Transverse colon (tissue), 4 donors: ENCODE measurements at places on chromosomes 5 and 9.

GRCh38 chr9:137851516-137852267, 25.9 kb upstream of the CACNA1B start:
- no peak for DNase-seq

DNA sequence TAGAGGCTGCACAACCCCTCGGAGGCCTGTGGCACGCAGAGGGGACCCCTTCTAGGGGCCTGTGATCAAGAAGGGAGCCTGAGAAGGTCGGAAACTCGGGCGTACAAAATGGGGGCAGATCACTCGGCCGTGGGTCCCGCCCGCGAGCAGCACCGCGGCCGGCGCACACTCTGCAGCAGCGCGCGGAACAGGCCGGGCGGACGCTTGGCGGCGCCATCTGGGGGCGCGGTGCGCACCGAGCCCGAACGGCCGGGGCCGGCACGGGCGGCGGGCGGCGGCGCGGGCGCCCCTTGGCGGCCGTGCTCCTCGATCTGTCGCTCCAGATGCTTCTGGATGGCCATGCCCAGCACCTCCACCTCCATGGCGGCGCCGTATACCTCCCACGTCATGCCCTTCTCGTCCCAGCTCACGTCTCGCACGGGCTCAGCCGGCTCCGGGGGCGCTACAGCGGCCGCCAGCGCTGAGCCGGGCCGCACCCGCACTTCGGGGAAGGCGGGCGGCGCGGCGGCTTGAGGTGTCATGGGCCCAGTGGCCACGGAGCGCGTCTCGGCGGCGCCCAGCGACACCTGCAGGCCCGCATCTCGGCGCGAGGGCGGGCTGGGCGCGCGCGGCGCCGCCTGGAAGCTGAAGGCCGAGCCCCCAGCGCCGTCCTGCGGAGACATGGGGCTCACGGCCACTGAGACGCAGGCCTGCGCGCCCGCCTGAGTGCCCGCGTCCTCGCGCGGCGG, 13.1 kb downstream of the GPRIN1 start:
- DNase-seq: peak; percentile 65

GRCh38 chr9:128011071-128011817, 30.5 kb upstream of the EEIG1 start:
- peak; percentile 22 for DNase-seq

DNA sequence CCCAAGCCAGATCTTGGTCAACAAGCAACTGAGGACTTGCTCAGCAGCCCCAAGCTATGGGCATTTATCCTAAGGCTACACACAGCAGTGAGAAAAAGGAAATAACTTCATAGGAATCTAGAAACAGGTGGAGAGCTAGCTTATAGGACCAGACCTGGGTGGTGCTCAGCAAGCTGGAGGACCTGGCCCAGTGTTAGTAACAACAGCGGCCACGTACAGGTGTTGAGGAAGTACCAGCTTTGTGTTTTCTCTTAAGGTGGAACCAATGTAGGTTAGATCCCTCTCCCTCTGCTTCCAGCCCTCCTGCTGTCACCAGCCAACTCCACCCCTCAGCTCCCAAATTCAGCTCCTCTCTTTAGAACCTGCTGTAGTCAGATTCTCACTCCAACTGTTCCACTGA, 43.4 kb downstream of the IRF1 start:
- no peak for DNase-seq

DNA sequence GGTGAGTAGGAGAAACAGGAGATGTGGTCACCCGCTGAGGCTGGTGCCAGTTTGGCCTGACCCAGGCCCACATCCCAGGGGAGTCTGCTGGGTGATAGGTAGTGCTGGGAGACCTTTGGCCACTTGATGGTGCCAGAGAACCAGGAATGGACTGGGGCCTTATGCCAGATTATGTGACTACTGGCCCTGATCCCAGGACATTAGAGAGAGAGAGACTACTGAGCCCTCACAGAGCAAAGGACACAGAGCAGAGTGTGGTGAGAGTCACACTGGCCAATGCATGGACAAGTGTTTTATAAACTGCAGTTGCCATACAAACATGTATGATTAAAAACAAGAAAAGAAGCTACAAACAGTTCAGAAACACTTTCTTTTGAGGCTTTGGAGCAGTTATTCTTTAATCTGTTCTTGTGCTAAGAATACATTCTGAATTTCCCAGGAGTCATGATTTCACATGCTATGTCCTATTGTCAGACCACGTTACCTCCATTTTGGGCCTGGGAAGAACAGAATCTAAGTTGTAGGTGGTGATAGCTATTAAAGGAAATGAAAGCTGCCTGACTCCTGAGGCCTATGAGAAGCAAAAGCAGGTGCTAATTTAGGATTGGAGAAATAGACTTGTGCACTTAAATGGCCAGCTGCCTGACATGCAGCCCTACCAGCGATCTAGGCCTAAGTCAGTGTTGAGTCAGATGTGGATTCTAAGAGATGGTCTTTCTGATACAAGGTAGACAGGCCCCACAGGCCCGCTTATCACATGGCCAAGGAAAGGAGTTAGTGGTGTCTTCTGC, 32.6 kb upstream of the TMOD1 start:
- peak; percentile 75 for DNase-seq

DNA sequence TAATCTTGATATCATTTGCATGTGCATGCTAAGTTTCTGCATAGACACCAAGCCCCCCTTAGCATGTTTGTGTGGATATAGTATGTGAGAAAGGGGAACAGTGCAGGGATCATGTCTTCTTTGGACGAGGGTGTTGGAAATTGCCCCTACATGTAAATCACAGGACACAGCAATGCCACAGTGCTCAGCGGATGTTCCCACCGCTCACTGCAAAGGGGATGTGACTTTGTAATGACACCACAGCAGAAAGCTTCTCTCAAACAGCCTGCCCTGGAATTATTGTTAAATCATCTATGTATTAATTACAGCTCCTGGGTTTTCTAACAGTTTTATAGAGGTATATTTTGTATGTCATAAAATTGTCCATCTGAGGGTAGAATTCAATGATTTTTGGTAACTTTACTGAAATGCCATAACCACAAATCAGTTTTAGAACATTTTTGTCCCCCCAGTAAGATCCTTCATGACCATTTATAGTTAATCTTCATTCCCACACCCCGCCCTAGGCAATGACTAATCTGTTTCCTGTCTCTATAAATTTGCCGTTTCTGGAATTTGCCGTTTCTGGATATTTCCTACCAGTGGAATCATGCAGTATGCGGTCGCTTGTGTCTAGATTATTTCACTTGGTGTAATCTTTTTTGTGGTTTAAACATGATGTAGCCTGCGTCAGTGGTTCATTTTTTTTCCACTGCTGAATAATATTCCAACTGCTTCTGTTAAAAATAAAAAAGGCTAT, 648.5 kb upstream of the WWC1 start:
- DNase-seq: no peak

DNA sequence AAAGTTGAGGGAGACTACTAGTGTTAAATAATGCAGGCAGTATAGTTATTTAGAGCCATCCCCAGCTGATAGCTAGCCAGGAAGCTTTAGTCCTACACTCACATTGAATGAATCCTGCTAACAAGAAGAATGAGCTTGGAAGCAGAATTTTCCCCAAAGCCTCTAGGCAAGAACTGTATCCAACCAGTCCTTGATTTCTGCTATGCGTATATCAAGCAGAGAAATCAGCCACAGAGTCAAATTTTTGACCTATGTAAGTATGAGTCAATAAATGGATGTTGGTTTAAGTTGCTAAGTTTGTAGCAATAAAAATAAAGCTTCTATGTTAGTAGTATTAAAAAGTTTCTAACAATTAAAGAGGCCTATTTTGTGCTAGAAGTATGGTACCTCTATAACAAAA, 672.1 kb upstream of the CHD1 start:
- no peak for DNase-seq

- no peak for DNase-seq
Measured at GRCh38 chr5:54217826-54218503, 92.4 kb downstream of the ARL15 start.

GRCh38 chr5:154756868-154757813, 2.0 kb downstream of the LARP1 start:
- peak; percentile 53 for DNase-seq

DNA sequence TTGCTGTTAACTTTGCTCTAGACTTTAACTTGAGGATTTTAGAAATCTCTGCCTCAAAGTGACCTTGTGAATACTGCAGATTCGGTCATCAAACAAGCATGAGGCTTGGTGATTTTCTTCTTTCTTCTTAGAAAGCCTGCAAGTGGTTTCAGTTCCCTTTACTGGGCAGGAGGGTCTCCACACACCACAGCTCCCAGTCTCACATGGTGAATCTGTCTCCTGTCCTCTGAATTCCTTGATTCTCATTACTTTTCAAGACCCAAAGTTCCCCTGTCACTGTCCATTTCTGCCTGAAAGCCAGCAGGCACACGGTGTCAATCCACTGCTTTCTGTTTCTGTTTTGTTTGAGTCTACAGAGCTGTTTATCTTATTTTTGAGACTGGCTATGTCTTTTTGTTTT, 14.1 kb downstream of the HSPB3 start:
- no peak for DNase-seq

GRCh38 chr9:72012646-72013045, 47.8 kb downstream of the C9orf57 start:
- no peak for DNase-seq

- DNase-seq: no peak
Measured at GRCh38 chr9:450057-450456, 235.4 kb downstream of the DOCK8 start.

DNA sequence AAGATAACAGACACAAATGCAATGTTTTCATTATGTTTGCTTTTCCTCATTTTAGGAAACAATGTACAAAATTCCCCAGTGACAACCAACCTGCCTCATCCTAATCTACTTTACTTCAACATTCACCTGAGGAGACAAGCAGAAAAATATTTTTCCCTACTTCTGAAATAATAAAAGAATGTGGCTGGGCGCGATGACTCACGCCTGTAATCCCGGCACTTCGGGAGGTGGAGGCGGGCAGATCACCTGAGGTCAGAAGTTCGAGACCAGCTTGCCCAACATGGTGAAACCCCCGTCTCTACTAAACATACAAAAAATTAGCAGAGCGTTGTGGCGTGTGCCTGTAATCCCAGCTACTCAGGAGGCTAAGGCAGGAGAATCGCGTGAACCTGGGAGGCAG, 36.9 kb downstream of the MYO10 start:
- no peak for DNase-seq

- no peak for DNase-seq
Measured at GRCh38 chr9:113129884-113130283, 20.9 kb upstream of the SLC31A2 start.

DNA sequence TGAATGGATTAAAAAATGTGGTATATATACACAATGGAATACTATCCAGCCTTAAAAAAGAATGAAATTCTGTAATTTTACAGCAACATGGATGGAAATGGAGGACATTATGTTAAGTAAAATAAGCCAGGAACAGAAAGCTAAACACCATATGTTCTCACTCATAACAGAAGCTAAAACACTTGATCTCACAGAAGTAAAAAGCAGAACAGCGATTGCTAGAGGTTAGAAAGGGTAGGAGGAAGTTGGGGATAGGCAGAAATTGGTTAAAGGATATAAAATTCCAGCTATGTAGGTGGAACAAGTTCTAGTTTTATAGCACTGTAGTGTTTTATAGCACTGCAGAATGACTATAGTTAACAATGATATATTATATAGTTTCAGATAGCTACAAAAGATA, 15.8 kb downstream of the MARCHF3 start:
- DNase-seq: no peak

GRCh38 chr5:6593148-6594016, 39.5 kb downstream of the NSUN2 start:
- DNase-seq: no peak

GRCh38 chr5:159449925-159450324, 119.6 kb upstream of the IL12B start:
- no peak for DNase-seq

DNA sequence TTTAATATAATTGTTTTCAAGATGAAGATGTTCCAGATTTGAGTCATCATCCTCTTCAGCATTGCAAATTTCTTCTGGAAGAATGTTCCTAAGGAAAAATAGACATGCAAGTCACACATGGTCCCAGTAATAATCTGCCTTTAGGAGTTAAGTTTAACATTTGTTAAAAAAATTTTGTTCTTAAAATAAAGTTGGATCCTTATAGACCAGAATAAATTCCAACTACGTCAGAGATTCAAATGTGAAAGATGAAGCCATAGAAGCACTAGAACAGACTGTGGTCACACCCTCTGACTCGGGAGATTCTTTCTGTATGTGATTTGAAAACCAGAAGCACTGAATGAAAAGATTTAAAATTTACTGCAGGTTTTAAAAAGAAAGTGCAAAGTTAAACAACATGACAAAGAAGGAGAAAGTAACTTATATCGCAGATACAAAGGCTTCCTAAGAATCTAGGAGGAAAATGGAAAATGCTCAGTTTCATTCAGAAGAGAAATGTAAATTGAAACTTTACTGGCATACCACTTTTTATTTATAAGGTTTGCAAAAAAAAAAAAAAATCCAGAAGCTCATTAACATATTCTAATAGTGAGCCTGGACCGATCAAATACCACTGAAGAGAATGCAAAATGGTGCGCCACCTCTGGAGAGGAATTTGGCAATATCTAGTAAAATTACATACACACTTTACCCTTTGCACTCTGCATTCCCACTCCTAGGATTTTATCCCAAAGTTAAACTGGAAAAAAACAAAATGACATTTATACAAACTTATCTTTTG, 14.3 kb upstream of the ASPN start:
- no peak for DNase-seq

GRCh38 chr5:36683821-36684434, 77.5 kb downstream of the SLC1A3 start:
- DNase-seq: no peak

DNA sequence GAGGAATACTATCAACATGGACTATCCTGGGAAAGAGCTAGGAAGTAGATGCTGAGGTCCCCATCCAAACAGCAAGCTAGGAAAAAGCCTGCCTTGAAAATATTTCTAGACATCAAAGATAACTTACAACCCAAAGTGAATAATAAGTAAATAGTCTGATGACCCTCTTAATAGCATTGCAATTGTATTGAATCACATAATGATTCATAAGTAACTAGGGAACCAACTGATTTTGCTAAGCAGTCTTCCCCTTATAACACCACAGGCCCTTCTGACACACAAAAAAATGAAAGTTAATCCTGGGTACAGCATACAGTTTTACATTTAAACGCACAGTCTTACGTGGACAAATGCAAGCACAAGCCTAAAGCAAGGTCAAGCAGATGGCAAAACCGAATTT, 199.3 kb downstream of the RFK start:
- DNase-seq: no peak

DNA sequence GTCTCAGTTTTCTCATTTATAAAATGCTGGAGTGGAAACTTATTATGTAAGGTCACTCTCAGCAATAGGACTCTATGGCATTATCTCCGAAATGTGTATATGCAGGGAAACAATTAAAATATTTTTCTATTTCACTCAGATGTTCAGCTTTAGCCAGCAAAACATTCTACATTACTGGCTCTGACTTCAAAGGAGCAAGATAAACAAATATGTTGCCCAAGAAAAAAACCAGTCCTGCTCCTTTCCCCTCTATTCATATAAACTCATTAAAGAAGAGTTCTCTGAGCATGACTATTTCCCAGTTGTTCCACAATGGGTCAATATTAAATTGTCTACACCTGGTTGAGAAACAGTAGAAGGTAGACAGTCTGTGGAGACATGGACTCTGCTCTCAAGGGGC, 155.0 kb downstream of the NPR3 start:
- DNase-seq: no peak
